ENCODE measurements at places on chromosomes 1 and 21.

DNA sequence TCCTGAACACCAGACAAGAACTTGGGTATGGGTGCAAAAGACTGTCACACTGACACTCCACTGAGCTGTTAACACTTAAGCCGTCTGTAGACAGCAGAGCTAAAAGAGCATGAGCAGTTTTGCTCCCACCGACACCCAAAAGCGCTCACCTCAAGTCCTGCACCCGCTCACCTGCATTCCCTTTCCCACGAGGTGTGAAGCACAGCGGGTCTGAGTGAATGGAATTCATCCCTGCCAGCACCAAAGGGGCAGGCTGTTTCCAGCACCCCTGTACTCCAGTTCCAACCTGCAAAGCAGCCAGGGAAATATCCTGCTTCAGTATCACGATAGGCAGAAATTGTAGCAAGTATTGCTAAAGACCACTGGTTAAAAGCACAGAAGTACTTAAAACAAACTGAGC lies 28.8 kb downstream of the KRTAP21-3 start:
- DNase-seq = no peak

DNA sequence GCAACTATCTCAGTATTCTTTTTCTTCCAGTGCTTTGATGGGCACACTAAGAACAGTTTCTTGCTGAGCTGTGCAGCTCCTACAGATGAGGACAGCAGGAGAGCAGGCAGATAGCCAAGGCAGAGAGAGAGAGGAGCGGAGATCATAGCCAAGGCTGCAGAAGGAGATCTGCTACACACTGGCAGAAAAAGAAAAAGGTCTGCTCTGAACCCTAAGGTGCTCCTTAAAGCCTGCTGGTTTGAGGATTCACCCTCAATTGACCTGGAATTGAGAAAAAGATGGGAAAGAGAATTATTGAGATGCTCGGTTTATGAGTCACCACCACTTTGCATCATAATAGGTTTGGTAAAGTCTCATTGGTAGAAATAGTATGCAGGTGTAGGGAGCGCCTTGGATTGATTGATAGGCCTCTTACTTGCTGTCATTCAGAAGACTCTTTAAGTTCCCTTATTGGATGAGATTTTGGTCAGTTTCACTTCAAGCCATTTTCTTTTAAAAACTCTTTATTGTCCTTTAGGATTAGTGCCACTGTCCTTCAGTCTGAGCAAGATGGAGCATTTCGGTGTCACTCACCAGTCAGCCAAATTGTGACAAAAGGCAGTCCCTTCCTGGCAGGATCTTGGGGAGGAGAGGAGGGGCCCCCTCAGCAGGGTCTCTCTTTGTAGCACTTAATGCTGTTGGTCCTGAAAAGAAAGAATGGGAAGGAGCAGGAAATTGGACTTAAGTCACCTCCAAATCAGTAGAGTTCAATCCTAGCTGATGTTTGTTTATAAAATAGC lies 685.0 kb downstream of the ADGRL2 start:
- no peak for DNase-seq

GRCh38 chr1:92447033-92447681 lies 39.6 kb downstream of the GFI1 start:
- no peak for DNase-seq

DNA sequence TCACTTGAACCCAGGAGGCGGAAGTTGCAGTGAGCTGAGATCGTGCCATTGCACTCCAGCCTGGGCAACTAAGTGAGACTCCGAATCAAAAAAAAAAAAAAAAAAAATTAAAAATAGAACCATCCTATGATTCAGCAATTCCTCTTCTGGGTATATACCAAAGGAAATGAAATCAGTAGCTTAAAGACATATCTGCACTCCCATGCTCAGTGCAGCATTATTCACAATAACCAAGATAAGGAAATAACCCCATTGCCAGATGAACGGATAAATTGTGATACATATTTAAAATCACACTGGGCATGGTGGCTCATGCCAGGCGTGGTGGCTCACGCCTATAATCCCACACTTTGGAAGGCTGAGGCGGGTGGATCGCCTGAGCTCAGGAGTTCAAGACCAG lies 23.8 kb downstream of the ALDH9A1 start:
- no peak for DNase-seq

All from cerebellar cortex (tissue), 1 donor.